ENCODE measurements at places on chromosomes 16 and 17.

DNA sequence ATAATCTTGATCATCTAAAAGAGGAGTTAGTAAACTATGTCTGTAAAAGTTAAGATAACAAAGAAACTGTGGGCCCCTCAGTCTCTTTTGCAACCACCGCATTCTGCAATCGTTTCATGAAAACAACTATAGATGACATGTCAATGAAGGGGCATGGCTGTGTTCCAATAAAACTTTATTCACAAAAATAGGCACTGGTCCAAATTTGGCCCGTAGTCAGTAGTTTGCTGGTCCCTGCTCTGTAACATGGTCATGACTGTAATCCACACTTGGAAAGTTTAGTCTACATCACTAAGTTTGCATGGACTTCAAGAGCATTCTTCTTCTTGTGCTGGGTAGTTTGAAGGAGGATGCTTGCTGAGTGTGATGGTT lies 299.3 kb upstream of the PSMD7 start:
- DNase-seq: no peak

DNA sequence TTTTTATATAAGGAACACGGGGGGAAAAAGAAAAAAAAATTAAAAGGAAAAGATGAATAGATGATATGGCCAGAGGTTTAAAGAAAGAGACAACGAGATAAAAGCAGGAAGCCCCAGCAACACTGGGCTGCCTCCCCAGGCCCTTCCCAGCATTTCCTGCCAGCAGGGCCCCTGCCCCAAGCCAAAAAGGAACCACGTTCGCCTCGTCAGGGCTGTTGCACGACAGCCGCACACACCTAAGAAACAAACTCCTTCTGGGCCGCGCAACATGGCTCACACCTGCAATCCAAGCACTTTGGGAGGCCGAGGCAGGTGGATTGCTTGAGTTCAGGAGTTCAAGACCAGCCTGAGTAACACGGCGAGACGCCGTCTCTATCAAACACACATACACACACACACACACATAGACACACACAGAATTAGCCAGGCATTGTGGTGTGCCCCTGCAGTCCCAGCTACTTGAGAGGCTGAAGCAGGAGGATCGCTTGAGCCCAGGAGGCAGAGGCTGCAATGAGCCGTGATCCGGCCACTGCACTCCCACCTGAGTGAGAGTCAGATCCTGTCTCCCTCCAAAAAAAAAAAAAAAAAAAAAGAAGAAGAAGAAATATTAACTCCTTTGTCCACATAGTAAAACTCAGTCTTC lies 83.0 kb downstream of the ANKRD11 start:
- no peak for DNase-seq

GRCh38 chr16:22313876-22314470 lies 16.8 kb downstream of the POLR3E start:
- DNase-seq: no peak

GRCh38 chr17:37301288-37301687 lies 74.5 kb upstream of the C17orf78 start:
- no peak for DNase-seq

DNA sequence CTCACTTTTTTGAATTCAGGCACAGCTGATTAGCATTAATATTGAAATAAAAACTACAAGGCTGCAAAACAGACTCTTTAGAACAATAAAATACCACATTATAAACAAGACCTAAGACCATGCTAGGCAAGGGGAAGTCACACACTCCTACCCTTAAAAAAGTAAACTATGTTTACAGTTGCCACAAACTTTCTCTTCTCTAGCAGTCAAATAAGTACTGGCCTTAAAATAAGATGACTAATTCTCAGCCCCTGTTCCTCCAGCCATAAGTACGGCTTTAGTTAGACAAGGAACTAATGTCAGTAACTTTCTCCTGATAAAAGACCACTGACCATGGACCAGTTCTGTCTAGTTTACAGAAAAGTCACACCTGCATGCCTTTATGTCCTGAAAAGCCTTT lies 19.5 kb upstream of the CPHXL start:
- DNase-seq: no peak

DNA sequence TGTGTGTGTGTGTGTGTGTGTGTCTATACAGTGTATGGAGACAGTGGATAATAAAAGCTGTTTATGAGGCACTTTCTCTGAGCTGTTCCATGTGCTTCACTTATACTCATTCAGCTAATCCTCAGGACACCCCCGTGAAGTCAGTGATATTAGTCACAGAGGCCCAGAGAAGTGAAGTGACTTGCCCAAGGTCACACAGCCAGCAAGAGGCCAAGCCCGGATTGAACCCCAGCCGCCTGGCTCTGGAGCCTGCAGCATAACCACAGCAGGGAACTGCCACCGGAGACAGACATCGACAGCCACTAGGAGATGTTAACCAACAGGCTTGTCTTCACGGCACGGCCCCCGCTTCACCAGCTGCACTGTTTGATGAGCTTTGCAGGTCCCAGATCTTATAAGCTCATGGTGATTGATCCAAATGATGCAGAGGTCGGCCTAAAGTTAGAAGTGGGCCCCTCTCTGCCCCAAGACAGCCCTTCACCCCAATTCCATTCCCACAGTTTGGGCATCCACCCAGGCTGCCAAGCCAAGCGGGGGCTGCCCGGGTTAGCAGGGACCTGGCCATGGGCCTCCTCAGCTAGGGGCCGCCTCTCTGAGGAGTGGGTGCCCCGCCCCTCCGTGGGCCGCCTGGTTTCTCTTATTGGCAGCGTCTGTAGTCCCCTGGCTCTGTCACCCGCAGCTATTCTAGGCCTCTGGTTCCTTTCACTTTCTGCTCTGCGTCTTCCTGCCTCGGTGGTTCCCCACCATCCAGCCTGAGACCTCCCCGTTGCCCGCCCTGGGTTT lies 30.9 kb downstream of the SOCS1 start:
- DNase-seq: no peak

- no peak for DNase-seq
These were observed 497 bp downstream of the CES1 start for GRCh38 chr16:55832425-55832772.

DNA sequence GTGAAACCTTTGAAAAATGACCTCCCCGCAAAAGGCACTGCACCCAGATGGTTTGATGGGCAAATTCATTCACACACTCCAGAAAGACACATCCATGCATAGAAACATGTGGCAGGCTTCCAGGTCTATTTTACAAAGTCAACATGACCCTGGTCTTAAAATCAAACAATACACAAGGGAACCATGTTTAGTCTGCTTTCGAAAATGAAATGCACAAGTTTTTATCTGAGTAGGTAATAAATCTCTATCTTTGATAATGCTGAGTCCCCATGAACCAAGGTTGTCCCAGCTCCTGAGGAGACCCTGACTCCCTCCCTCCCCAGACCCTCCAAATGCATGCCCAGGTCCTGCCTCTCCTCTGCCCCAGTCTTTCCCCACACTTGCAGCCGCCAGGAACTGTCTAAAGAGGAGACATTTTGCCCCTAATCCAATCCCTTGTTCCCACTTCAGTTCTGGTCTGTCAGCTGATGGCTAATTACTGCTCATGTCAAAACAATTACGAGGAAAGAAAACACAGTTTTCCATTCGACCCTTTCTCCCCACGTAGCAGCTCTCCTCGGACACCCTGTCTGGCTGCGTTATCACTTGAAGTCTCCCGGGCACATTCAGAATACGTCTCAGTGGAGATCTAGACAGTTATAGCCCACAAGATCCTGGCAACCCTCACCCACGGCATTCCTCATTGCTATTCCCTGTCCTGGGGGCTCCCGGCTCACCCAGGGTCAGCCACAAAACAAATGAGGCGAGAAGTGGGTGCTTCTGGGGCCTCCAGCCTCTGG lies 68.8 kb upstream of the RCVRN start:
- DNase-seq: no peak

DNA sequence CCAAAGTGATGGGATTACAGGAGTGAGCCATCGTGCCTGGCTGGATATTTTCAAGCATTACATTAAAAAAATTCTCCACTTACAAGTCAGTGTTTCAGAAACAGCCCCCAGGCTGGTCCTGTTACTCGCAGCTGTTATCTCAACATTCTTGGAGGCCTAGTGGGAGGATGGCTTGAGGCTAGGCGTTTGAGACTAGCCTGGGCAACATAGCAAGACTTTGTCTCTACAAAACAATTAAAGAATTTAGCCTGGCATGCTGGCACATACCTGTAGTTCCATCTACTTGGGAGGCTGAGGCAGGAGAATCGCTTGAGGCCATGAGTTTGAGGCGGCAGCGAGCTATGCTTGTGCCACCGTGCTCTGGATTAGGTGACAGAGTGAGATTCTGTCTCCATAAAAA lies 26.5 kb upstream of the SPNS3 start:
- no peak for DNase-seq

DNA sequence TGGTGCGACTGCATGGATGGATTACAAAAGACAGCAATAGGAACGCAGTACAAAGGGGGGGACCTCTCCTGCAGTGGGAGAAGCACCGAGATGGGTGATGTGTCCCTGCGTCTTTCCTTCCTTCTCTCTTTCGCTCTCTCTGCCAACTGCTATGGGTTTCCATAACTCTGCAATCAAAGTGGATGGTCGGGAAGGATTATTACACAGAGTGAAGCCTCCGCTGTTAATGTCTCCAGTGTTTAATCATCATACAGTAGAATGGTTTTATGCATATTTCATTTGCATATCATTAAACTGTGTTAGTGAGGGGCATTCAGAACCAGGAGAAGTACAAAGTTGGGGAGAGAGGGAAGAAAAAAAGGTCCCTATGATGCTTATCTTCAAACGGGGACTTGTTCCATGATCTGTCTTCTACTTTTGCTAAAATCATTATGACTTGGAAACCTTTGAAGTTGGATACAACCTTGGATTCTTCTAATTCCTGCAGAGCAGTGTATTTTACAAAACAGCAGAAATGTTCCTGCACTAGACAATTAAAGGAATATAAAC lies 255.9 kb upstream of the PMFBP1 start:
- DNase-seq: no peak

GRCh38 chr16:610513-611381 lies 20.0 kb upstream of the WFIKKN1 start:
- DNase-seq: no peak

GRCh38 chr17:74502861-74503260 lies 28.4 kb downstream of the CD300LB start:
- no peak for DNase-seq

- no peak for DNase-seq
These were observed 36.4 kb upstream of the CD300E start for GRCh38 chr17:74659889-74660288.

GRCh38 chr17:45997624-45998023 lies 1.4 kb upstream of the STH start:
- no peak for DNase-seq

DNA sequence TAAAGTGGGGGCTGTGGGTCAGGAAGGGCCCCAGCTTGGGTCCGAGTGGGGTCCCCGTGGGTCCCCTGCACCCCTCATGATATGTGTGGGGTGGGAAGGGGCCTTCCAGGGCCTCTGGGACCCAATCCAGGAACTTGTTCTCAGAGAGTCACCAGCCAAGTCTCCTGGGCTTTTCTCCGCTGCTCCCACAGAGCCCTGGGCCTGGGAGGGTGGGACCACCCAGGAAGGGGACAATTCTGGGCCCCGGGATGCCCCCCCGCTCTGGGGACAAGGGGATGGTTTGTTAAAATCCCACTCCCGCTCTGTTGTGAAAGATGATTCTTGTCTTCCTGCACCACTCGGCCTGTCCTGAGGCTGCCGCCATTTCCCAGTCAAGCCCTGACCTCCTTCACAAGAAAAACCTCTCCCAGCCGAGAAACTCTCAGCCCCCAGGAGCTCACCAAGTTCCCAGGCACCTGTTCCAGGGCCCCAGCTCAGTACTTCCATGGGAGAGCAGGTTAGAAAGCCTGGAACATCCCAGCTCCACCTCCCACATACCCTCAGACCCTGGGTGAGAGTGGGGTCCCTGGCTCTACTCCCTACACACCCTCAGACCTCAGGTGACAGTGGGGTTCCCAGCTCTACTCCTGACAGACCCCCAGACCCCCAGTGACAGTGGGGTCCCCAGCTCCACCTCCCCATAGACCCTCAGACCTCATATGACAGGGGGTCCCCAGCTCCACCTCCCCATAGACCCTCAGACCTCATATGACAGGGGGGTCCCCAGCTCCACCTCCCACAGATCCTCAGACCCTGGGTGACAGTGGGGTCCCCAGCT lies 75.1 kb downstream of the METRNL start:
- no peak for DNase-seq

GRCh38 chr17:5892921-5893675 lies 177.1 kb upstream of the WSCD1 start:
- no peak for DNase-seq

DNA sequence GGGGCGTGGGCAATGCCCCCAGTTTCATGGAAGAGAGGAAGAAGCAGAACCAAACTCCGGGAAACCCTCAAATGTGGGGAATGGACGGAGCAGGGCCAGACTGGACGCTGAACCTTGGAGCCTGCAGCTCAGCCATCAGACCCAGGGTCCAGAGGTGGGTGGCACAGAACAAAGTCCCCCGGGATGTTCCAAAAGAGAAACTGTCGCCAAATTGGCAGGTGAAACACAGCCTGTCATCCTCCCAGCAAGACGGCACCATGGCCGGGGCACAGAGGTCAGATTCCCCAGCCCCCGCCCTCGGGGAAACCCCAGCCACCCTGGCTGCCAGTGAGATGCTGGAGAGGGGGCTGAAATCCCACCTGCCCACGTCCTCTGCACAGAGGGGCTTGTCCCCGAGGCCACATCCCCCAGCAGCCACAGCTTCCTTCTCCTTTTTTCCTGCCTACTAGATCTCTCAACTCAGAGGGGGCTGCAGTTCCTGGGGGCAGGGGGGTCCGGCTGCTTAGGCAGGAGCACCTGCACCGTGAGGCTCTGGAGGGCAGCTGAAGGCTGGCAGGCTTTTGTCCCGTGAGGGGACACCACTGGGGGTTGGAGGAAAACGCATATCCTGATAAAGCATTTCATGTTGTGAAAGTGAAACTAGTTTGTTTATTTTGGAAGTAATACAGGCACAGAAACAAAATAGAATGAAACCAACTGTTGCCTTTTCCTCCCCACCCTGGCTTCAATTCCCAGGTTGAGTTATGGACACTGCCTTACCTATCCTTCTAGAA lies 1.2 kb upstream of the SECTM1 start:
- no peak for DNase-seq
